NCI-H748 treated with DMSO at 0.1 percent for 48 hours (cell line): ENCODE measurements at places on chromosomes 12 and 14.

- DNase-seq = no peak
These were observed 101.2 kb downstream of the EEA1 start for GRCh38 chr12:92827836-92828431.

DNA sequence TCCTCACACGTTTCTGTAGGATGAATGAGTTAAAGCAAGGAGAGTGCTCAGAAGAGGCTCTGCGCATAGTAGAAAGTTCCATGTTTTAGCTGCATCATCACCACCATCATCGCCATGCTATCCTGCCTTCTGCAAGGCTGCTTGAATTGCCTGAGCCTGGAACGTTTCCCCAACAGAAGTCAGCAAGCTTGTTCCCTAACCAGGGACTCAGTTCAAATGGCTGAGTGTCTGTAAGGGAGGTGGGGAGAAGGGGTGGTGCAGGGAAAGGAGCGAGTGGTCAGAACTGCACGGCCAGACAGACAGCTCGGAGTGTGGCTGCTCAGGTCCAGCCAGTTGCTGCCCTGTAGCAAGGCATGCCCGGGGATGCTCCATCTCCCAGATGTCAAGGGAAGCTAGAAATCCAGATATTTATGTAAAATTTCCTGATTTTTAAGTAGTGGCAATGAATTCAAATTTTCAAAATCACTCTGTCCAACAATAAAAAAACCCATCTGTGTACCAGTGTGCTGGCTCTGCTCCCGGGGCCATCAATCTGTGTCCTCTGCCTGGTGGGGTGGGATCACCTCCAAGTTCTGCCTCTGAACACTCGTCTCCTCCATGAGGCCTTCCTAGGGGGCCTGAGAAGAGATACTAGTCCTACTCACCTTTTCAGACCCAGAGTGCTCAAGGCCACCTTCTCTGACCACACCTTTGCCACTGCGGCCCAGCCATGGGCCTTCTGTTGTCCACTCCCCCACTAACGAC, 162.7 kb downstream of the FOXN3 start:
- DNase-seq = no peak

GRCh38 chr12:45220969-45221368, 5.1 kb downstream of the ANO6 start:
- DNase-seq = no peak

GRCh38 chr12:75831402-75831801, 200.2 kb downstream of the PHLDA1 start:
- DNase-seq = no peak
